NCI-H526 (cell line): ENCODE measurements at places on chromosomes 6 and 20.

DNA sequence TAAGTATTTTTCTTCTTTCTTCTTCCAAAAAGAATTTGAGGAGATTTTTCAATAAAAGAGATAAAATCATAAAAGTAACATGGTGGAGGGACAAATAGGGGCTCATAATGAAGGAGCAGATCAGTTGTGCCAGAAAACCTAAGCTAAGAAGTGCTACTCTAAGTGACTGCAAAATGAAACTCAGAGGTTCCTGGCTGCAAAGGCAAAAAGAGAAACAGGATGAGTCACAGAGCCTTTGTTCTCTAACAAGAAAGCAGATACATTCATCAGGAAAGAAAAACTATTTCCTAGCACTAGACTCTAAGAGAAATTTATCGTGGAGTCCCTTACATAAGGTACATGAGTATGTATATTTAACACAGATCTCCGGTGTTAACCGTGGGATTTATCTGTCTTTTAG lies 49.8 kb downstream of the TSHZ2 start:
- no peak for DNase-seq

GRCh38 chr20:32980131-32980941 lies 23.9 kb downstream of the SUN5 start:
- no peak for DNase-seq

- no peak for DNase-seq
Measured at GRCh38 chr6:143538374-143538773, 26.9 kb upstream of the FUCA2 start.

- no peak for DNase-seq
Measured at GRCh38 chr20:17558154-17558940, 11.5 kb upstream of the DSTN start.

GRCh38 chr6:133752129-133752528 lies 136.8 kb upstream of the TCF21 start:
- DNase-seq: no peak

GRCh38 chr6:73006146-73006545 lies 219.2 kb downstream of the KHDC1L start:
- DNase-seq: no peak

DNA sequence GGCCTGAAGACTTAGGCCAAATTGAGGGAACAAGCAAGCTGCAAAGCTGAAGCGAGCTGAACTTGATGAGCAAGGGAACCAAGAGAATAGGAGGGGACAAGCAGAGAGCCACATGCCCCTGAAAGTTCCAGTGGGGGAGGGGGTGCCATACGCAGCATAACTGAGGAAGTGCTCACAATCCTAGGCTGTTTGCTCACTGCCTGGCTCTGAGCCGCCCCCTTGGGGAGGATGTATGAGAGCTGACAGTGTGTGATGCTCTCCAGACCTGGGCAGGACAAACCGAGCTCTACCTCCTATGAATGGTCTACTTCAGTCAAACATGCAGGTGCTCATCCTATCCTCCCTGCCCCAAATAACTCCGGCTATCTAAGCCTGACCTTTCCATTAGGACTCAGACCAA lies 52.1 kb downstream of the FAXC start:
- DNase-seq: no peak
